ENCODE measurements at places on chromosomes 13 and 19.
A peak's percentile ranks its signal among the peaks of the same experiment; 100 is the strongest.

- no peak for DNase-seq
These were observed 117.1 kb downstream of the STK24 start for GRCh38 chr13:98459721-98460370.

DNA sequence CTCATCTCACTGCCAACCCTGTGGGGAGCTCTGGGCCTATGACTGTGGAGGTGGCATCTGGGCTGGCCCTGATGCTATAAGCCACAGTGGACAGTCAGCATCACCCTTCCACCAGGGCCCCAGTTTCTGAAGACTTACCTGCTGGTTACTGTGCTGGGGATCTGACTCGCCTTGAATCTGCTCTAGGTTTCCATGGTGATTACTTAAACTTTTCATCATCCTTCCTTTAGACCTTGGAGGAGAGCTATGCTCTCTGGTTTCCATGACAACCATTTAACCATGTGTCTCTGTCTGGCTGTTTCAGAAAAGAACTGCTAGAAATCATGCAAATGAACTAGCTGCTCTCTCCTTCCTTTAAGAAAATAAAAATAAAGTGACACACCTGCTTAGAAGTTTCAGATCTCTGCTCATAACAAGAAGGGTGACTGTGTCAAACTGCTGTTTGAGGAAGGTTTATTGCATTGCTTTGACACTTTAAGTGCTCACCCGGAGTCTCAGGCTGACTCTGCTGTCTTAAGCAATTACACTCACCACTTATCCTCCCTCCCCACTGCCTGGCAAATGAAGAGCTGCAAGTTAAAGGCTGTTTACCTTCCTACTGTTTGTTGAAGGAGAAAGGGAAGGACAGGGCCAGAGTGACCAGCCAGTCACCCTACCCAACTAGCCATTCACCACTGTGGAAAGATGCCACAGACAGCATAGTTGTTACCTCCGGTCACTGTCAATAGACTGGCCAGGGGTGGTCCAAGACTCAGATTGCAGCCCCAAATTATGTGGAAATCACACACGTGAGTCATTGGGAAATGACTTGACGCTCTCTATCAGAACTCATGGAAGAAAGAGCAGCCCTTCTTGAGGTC is 87.6 kb downstream of the HSPH1 start:
- no peak for DNase-seq

DNA sequence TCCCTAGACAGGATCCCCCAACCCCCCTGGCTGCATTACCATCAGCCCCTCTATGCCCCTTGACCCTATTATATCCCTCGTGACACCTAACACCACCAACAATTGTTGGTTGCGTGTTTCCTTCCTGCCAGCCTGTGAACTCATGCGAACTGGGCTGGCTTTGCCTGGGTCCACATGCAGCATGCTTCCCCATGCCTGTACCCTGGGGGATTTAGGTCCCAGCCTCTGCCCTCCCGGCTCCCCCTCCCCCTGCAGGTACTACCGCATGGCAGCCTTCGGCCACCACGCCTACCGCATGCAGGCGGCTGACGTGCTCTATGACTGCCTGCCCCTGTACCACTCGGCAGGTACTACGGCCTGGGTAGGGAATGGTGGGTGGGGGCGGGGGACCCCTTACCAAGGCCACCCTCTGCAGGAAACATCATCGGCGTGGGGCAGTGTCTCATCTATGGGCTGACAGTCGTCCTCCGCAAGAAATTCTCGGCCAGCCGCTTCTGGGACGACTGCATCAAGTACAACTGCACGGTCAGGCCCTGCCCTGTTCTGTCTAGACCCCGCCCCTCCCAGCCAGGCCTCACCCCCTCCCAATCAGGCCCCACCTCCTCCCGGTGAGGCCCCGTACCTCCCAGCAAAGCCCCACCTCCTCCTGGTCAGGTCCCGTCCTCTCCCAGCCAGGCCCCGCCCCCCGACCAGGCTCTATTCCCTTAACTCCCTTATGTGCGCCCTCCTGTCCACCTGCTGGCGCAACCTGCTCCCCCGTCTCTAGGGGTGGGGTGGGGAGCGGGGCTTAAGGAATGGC is 18.5 kb downstream of the SLC27A1 start:
- DNase-seq: peak; percentile 78

GRCh38 chr13:113876346-113877148 is 12.7 kb upstream of the GAS6 start:
- no peak for DNase-seq

- DNase-seq: no peak
These were observed 36.8 kb downstream of the ACSBG2 start for GRCh38 chr19:6172074-6172863.

DNA sequence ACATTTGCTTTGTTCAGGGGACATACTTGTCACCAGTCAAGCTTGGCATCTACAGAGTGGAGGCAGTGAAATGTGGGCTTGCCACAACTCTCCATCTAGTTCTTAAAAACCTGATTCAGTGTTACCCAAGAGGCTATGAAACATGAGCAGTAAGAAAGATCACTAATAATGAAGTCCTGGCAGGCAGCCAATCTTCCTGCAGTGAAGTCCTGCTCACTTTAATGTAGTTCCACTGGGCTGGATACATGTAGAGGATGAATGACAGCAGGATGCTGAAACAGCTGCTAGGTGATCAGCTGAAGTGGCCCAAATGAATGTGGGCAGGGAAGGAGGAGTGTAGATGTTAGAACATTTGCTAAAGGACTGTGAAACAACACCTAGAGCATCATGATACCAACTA is 1213.1 kb downstream of the OLFM4 start:
- peak; percentile 13 for DNase-seq

DNA sequence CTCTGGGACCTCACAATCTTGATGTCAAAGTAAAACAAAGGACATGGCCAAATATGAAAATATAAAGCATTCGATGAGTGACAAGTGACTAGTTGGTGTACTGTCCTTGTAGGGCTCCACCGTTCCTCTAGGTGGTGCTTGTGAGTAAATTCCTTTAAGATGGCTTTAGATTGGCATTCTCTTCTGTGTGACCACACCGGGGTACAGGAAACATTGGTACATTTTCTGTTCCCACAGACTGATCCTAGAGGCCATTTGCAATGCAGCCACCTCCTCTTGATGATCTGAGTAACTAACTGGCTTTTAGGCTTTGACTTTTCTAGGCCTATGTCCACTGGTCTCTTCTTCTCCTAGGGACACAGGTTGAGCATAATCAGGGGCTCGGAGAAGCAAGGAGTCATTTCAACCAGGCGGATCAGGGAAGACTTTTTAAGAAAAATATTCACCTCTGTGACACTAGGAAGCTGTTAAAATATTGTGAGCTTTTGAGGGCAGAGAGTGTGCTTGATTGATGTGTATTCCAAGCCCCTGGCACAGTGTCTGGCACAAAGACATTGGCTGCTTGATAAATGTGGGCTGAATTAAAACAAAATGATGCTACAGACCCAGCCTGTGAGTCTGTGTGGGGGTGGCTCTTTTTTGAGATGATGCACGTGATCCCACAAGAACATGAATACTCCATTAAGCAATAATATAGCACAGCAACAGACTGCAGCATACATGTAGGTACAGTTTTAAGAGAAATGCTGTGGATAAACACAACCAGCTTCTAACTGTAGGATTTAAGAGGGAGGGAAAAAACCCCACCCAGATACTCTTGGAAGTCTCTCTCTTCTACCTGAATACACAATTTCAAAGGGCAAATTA is 21.0 kb downstream of the EPSTI1 start:
- DNase-seq: peak; percentile 49

DNA sequence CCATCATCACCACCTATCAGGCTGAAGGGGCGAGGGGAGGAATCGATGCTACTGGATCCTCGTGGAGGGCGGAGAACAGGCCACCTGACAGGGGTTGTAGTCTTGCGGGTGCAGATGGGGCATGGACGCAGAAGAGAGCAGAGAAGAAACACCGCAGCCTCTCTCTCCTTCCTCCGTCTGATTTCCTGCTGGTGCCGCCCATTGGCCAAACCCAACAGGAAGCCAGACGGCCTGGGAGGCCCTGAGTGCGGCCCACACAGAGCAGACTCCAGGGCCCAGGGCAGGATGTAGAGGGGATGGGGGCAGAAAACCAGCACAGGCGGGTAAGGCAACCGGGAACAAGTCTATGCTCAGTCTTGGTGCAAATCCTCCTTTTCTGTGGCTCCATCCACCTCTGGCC is 15.4 kb downstream of the CEBPA start:
- DNase-seq: no peak

DNA sequence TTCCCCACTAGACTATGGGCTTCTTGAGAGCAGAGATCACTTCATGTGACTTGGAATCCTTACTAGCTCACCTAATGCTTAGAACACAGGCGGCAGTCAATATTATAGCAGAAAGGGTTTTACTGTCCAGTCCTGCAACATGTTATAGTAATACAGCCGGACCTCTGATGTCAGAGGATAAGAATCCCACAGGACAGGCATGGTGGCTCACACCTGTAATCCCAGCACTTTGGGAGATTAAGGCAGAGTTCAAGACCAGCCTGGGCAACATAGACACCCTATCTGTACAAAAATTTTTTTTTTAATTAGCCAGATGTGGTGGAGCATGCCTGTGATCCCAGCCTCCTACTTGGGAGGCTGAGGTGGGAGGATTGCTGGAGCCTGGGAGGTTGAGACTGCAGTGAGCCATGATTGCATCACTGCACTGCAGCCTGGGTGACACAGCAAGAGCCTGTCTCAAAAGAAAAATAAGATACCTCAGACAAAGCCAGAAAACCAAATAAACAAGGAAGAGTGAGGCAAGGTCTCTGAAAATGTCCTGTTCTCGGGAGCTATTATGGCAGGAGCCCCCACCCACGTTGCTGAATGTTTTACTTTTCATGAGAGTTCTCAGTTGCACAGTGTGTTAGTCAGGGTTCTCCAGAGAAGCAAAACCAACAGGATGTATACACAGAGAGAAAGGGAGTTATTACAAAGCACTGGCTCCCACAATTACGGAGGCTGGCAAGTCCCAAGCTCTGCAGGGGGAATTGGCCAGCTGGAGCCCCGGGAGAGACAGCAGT is 100.8 kb downstream of the UBL3 start:
- DNase-seq: no peak

DNA sequence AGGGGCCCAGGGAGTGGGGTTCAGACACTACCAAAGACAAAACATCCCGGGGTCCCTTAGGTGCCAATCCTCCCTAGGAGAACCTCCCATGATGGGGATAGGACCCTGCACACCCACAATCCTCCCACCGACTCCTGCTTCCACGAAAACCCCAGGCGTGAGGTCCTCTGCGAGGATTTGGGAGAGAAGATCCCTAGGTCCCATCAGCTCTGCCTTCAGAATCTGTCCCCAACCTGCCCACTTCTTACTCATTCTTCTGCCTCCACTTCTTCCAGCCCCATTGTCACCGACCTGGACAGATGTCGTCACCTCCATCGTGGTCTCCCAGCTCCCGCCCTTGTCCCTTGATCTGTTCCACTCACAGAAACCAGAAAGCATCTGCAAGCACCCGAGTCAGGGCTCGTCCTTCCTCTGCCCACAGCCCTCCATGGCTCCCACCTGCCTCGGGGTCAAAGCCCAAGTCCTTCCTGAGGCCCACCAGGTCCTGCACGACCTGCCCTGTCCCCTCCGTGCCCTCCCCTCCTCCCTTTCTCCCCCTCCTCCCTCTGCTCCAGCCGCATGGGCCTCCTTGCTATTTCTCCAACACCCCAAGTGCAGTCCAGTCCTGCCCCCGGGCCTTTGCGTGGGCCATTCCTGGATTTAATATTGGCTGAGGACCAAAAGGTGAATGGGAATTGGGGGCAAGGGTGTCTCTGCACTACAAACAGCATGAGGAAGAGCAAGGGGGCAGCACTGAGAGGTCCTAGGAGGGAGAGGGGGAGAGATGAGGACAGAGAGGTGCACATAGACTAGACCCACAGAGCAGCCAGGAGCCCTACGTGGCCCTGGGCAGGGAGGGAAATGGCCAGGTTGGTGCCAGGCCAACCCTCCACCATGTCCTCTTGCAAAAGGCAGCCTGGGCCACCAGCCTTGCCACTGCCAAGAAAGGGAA is 51.3 kb downstream of the PTPRS start:
- no peak for DNase-seq

DNA sequence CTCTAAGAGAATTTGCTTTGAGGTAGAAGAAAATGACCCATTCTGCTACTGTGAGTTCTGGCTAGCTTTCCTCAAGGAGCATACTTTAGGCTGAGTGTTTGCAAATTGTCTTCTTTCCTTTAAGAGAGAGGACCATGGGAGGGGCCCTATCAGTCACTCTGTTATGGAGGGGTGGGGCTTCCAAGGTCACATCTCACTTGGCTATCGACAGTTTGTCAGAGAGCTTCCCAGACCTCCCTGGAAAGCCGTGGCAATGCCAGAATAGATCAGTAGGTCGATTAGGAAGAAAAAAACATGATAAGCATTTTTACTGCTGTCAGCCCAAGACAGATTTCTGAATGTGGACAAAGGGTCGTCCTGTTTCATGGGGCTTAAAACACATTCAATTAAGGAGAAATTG is 93.3 kb downstream of the OXGR1 start:
- DNase-seq: peak; percentile 42

DNA sequence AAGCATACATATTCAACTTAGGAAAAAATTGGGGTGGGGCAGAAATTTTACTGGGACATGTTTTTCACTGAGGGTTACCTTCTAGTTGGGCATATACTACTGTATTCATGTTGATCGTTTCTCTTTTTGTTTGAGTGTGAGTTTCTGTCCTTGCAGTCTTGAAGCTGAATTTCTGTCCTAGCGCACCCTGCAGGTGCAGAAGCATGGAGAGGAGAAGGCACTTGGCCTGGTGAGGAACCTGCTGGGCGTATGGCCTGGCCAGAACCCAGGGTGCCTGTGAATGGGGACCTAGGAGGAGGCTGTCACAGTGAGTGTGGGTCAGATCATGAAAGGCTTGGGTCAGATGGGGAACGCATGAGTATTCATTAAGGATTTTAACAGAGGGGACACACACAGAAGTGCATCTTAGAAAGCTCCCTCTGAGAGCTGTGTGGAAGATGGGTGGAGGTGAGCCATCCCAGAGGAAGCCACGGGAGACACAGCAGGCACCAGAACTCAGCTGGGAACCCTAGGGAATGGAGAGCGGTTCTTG is 36.8 kb downstream of the SERP2 start:
- no peak for DNase-seq

- DNase-seq: no peak
These were observed 501 bp downstream of the APLP1 start for GRCh38 chr19:35868823-35869326.

- no peak for DNase-seq
These were observed 544.6 kb downstream of the GPC6 start for GRCh38 chr13:93771227-93771626.

DNA sequence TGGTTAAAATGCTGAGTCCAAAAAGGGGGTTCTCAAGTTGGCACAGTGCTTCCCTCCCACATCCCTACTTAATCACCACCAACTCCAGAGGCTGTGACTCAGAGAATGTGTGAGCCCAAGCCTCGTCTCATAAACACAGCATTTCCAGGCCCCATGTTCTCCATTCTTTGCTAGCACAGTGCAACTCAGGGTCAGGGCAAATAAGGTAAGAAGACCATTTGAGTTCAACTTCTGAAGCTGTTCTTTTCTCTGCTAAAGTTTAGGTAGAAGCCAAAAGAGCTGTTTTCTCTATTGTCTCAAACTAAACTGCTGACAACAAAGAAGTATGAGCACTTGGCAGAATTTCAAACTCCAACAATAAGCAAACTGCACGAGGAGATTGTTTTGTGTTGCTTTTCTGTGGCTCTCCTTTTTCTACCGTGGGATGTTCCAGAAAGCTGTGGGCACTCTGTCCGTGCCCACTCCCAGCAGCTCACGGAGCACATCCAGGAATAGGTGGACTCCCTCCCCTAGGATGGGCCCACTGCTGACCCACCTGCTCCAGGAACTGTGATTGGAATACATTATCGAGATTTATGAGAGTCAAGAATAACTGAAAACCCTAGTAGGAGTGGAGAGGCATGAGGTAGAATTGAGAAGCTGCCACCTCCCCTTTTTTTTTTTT is 494.3 kb downstream of the COG6 start:
- no peak for DNase-seq

GRCh38 chr19:30450100-30450499 is 77.9 kb downstream of the ZNF536 start:
- peak; percentile 70 for DNase-seq
